ENCODE measurements at places on chromosomes 11 and 22.

DNA sequence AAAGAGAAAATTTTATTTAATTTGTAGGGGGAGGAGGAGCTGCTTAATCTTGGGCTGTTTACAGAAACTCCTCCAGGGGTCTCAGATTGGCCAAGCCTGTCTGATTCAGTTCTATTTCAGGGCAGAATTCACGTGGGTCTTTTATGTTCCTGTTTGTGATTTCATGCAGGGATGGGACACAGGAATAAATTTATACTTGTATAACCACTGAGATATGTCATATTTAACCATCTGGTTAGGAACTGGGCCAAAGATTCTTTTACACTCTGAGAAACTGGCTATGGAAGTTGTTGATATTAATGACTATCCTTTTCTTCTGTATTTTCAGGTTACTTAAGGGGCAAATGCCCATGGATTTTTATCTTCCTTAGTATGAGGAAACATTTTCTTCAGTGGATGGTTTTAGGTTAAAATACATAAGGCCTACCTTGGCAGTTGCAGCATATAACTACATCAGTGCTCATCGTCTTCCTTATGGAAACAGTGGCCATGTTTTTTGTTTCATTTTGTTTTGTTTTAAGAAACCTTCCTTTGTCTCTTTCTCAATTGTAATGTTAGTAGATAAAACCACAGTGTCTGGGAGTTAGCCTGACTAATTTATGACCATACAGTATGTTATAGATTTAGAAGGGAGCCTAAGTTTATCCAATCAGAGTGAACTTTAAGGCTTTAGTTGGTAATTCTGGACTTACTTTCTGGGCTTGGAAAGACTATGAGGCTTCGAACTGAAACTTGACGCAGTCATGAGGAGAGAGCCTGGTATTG lies 132.4 kb upstream of the ANO3 start:
- DNase-seq = no peak

DNA sequence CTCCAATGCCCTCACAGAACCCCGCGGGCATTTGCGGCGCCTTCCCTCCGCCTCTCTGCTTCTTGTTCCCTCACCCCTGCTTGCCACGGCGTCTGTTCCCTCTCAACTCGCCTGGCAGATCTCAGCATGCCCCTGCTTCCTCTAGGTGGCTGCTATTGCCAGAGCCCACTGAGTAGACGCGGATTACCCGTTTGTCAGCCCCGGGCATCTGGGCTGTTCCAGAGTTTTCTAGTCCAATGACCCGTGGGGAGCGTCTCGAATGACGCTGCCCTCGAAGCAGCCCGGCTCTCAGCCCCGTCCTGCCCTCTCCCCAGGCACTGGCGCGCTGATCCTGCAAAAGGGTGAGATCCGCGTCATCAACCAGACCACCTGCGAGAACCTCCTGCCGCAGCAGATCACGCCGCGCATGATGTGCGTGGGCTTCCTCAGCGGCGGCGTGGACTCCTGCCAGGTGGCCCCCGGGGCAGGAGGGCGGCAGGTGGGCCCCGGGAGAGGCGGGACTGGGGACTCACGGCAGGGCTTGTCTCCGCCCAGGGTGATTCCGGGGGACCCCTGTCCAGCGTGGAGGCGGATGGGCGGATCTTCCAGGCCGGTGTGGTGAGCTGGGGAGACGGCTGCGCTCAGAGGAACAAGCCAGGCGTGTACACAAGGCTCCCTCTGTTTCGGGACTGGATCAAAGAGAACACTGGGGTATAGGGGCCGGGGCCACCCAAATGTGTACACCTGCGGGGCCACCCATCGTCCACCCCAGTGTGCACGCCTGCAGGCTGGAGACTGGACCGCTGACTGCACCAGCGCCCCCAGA lies 49.7 kb downstream of the ST14 start:
- no peak for DNase-seq

DNA sequence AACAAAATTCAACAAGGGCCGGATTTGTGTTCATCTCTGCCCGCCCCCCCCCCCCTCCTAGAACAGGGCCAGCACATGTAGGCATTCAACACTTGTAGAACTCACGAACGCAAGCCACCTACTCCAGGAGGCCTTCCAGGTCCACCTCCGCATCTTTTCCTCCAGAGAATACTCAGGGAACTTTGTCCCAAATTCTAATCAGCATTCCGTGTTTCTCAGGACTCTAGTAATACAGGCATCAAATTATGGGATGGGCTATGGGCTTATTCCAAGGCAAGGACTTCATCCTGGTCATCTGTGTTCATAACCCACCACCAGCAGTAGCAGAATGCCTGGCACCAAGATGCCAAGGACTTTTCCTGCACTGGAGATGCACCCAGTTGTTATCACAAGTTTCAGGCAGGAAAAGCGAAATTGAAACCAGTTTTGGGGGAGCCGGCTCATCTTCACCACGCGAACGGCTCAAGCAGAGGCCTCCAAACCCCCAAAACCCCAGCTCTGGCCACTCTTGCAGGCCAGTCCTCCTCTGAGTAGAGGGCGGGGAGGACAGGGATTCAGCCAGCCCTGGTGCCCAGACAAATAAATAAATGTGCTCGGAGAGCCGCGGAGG lies 462 bp downstream of the UBE2L6 start:
- DNase-seq = no peak

DNA sequence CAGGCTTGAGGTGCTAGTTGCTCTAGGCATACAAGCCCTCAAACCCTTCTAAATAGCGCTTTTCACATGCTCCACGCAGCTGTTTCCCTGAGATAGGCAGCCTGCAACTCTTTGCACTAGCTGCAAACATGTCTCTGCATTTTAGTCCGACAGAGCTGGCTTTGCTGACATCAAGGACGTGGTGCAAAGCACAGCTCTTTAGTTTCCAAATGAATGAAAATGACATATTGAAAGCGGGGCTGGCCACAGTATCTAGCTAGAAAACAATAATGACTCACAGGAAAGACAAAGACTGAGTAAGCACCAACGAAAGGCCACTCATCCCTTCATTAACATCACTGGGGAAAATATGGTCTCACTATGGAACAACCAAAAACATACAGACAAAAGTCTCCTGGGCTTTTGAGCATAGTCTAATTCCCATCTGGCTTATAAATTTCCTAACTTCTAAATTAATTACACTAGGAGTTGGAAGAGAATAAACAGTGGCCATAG lies 15.3 kb upstream of the ZC3H12C start:
- no peak for DNase-seq

GRCh38 chr11:110019675-110020074 lies 73.5 kb upstream of the ZC3H12C start:
- no peak for DNase-seq

DNA sequence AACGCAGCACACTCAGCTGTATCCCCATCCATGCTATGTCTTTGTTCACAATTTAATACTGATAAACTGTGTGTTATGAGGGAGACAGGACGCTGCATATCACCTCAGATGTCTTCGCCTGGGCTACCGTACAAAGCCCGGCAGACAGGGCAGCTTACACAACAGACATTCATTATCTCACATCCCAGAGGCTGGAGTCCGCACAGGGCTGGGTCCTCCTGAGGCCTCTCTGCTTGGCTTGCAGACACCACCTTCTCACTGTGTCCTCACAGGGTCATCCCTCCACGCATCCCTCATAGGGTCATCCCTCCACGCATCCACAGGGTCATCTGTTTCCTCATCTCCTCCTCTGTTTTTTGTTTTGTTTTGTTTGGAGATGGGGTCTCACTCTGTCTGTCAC lies 61.2 kb downstream of the SHANK2 start:
- no peak for DNase-seq

DNA sequence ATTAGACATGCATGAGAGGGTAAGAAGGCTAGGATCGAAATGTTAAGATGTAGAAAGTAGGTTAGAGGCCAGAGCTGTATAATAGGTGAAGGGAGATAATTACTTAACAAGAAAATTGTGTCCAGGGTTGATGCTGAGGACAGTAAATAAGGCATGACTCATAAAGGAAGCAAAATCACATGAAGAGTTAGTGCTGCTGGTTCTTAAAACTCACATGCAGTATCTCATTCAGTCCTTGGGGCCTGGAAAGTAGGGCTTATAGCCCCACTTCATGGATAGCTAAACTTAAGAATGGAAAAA lies 130.2 kb downstream of the NCAM1 start:
- no peak for DNase-seq

GRCh38 chr11:63882555-63883242 lies 34.3 kb downstream of the RCOR2 start:
- no peak for DNase-seq

DNA sequence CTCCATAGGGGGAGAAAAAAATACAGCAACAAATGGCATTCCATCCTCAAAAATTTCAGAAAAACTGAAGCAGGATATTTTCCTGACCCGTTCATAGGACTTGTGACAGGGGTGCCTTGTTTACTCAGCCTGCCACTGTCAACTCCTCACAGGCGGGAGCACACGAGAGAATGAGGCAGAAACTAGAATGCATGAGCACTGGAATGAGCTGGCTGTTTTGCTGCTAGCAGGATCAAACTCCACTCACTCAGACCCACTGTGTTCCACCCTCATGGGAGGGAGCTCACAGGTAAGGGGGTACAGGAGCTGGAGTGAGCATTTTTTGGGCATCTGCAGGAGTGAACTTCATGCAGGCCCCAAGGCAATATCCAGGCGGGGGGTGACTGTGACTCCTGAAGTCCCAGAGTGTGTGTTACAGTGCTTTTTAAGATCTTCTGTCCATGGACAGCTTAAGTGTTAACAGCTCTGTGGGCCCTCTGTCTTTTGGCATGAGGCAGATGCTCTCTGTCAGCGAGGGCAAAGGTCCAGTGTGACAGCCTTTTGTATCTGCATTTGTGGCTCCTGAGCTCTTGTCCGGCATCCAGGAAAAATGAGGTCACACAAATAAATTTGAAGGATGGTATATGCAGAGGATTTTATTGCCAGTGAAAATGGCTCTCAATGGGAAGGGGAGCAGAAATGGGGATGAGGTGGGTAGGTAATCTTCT lies 905.7 kb upstream of the TENM4 start:
- DNase-seq = no peak

DNA sequence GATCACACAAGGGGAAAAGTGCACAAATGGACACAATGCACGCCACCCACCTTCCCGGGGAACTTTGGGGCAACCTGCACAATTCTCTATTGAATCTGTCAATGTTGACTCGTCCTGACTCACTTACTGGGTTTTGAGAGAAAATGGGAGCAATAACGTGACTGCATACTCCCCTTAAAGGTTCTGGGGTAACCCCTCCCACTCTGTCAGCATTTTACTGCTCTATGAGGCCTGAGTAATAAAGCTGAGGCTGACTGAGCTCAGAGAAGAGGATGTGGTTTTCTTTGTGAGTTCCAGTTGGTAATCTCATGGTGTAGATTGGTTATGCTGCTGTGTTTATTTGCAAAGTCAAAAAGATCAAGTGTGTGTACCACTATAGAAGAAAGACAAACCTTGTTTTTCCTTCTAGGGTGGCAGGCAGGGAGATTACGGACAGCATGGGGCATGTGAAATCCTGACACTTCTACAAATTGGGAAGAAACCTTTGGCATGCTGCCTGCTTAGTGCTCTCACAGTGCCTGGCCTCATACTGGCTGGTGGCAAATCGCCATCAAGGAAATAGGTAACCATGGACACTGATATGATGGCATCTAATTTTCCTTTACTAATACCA lies 16.1 kb upstream of the APOA1 start:
- no peak for DNase-seq

DNA sequence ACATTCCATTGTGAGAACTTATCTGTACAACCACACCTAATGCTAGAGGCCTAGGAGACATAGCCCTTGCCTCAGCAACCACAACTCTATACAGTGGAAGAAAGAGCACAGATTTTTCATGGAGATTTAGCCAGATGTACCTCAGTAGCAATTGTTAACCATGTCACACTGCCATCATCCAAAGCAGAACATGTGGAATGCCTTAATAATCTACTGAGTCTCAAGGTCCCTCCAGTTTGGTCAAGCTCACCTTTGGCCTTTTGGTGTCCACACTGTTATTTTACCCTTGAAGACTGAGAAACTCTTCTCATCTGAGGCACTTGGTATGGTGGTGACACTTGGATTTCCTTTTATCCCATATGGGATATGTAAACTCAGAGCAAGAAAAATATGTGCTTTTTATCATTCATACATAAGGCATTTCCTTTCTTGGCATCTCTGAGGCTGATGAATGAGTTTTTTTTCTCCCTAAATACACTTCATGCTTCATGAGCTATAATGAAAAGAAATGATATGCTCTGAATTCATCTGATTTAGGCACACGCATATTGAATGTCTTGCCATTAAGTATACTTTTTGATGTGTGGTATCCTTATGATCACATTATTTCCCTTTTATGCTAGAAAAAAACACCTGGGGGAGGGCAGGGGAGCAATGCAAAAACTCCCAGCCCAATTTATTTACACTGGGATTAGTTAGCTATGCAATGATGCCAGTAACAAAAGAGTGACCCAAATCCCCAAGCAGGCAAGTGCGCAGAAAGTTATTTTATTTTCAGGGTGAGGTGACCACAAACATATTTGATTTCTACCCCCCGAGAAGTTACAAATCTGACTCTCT lies 63.3 kb upstream of the ME3 start:
- no peak for DNase-seq

- no peak for DNase-seq
Observed at GRCh38 chr11:65958774-65959420, 2.6 kb upstream of the SART1 start.

DNA sequence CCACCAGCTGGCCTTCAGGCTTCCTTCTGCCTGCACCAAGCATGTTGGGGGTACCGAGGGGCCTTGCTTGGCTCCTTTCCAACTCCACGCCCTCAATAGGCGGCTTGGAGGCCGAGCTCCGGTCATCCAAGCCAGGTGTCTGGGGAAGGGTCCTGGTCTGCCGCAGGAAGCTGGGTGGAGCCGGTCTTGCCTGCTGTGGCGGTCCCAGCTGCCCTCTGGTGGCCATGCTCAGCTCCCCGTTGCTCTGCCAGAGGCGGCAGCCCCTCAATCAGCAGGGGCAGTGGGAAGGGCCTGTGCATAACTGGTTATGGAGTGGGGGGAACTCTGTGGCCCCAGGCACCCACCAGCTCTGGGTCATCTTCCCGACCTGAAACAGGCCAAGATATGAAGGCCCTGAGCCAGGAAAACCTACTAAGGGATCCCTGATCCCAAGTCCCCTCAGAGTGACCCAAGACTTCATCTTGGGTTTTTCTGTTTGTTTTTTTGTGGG lies 3.2 kb downstream of the ARVCF start:
- peak; percentile 42 for DNase-seq

DNA sequence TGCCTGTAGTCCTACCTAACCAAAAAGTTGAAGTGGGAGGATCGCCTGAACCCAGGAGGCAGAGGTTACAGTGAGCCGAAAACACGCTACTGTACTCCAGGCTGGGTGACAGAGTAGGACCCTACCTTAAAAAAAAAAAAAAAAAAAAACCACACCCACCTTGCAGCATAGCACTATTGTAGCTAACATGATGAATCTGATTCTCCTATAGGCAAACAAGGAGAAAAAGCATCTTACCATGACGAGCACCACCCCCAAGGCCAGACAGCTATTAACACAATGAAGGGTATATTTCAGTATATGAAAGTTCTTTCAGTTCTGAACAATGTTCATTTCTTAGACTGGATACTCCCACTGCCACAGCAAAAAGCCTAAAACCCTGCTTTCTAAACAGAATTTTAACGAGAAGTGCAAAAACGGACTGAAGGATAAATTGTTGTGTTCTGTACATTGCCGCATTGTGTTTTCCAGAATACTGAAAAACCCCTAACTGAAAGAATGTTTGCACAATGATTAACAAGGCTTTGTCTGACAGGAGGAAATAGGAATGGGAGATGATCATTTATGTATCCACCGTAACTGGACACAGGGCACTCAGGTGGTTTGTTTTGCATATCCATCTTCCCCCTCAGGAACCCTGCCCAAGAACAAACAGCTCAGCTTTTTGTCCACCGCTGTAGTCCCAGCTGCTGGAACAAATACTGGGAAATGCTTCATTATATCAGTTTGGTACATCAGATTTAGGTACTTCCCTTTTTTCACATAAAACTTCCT lies 8.9 kb downstream of the PISD start:
- peak; percentile 32 for DNase-seq

- peak; percentile 4 for DNase-seq
Observed at GRCh38 chr22:46580940-46581537, 39.1 kb upstream of the GRAMD4 start.

All from NCI-H748 treated with DMSO at 0.1 percent for 48 hours (cell line).